Activated CD4-positive, alpha-beta T cell treated with anti-CD3 and anti-CD28 coated beads for 1 hour (primary cell): ENCODE measurements at places on chromosomes 11 and 22.

DNA sequence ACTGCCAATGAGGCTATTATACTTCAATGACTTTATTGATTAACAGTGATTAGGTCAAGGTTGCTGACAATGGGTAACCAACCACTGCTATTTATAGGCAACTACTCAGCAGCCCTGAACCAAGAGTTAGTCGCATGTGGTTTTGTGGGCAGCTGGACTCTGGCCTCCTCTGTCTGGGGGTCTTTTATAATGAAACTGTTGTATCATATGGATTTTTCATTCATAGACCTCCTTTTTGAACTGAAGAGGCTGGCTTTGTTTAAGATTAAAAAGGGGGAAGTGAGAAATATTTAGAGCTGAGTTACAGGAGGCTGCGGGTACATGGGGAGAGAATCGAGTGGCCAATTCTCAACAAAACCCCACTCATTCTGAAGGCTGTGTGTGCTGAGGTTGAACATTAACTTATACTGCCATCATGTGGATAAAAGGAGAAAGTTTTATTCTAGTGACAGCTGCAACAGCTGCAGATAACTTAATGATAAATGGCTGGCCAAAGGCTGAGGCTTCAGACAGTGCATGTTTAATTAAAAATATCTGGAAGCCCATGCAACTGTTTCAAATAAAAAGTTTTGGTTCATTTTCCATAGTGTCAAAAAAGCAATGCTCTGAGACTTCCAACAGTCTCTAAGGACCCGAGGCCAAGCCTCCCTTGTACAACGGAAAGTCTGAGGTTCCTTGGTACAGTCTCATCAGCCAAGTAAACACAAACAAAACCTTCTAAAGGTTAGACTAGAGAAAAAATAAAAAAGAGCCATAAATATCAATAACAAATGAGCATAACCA is 682.6 kb downstream of the KCNA4 start:
- no peak for DNase-seq

DNA sequence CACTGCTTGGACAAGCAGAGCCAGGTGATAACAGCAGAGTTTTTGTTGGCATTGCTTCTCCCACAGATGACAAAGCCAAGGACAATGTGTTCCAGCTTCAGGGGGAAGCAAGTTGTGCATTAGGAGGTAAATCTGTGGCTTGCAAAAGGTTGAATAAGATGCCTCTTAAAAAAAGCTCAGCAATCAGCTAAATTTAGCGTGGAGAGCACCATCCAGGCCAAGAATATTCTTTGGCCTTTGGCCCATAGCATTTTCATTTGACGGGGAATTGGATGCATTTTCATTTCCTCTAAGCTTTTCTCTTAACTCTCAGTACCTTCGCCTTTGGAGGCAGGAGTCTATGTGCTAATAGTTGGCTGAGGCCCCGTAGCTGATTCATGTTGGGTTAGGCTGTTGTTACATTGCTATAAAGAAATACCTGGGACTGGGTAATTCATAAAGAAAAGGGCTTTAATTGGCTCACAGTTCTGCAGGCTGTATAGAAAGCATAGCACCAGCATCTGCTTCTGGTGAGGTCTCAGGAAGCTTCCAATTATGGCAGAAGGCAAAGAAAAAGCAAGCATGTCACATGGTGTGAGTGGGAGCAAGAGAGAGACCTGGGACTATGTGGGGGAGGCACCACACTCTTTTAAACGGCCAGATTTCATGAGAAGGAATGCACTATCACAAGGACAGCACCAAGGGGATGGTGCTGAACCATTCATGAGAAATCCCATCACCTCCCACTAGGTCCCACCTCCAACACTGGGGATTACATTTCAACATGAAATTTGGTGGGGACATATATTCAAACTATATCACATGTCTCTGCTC is 350.1 kb upstream of the C11orf87 start:
- DNase-seq = no peak

- DNase-seq = no peak
Observed at GRCh38 chr22:42716649-42717127, 4.0 kb downstream of the A4GALT start.

- no peak for DNase-seq
Observed at GRCh38 chr11:107598225-107599139, 7.5 kb downstream of the ELMOD1 start.

DNA sequence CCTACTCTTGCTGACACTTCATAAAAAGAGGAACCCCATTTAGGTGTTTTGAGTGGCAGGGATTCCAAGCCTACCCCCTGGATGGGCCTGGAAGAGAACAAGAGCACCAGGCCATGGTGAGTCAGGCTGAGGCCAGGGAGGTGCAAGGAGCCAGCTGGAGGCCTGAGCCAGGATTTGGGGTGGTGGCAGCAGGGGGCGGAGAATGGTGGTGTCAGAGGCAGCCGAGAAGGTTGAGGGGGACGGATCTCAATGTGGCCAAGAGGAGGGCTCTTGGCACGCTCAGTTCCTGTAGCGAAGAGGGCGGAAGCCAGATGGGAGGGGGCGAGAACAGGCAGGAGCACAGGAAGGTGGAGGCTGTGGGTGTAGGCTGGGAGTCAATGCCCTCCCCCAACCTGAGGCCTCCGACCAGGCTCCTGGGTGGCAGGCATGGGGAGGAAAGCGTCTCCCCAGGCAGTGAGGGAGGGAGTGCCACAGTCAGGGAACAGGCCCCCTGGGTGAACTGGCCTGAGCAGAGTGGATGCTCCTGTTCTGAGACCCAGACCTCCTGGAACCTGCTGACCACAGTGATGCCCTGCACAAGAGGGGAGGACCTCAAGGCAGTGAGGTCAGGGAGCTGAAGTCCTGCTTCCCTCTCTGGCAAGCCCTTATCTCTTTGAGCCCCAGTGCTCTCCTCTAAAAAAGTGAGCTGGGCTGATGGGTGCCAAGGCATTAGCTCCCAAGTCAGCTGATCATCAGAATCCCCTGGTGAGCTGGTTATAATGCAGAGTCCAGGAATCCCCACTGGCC is 13.9 kb downstream of the RTN4RL2 start:
- DNase-seq = no peak

DNA sequence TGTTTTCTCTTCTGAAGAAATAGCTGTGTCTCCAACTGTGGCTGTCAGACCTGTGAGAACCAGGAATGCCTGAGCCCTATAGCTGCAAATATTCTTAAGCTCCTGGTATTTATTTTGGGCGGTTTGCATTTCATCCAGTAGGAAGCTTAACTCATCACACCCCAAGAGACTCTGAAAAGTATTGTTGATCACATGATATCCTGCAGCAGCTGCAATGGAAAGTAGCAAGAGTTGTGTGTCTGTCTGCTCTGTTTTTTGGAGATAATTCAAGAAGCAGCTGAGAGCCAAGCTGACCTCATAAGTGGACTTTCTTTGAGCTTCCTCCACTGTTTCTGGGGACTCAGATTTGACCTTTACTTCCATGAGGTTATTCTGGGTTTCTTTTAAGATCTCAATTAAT is 36.4 kb upstream of the MRPL17 start:
- DNase-seq = no peak

- DNase-seq = no peak
Observed at GRCh38 chr11:30740091-30740490, 153.9 kb upstream of the MPPED2 start.
